ENCODE measurements at places on chromosomes 11 and 22.

- DNase-seq, result no peak
These were observed 56.6 kb downstream of the CDON start for GRCh38 chr11:126006068-126006467.

GRCh38 chr11:65719871-65720210 is 757 bp downstream of the RNASEH2C start:
- peak; percentile 23 for DNase-seq

DNA sequence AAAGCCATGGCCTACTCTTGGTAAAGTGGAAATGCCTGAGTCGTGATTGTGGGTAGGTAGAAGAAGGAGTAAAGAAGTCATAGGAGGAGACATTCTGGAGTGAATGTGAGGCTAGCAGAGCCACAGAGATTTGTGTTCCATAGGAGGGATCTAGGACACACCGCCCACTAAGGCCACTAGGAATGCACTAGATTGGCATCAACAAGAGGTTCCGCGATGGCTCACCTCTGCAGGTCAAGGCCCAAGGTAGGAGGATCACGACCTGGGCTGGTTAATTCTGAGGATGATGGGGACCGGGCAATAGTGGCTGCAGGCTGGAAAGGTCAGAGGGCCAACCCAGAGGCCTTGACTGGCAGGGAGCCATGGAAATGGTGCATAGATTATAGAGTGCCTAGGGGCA is 48.8 kb upstream of the OPCML start:
- no peak for DNase-seq

- no peak for DNase-seq
These were observed 143.3 kb downstream of the DLG2 start for GRCh38 chr11:85483861-85484260.

GRCh38 chr11:69013009-69013951 is at the start of gene MRGPRF:
MRGPRF (minus strand) TSS chr11:69013246; CDS start chr11:69009901, 3,345 bp downstream.
- DNase-seq, result no peak

- no peak for DNase-seq
These were observed 32.1 kb downstream of the UQCR10 start for GRCh38 chr22:29799217-29799680.

GRCh38 chr11:106137061-106137460 is 59.6 kb downstream of the AASDHPPT start:
- no peak for DNase-seq

DNA sequence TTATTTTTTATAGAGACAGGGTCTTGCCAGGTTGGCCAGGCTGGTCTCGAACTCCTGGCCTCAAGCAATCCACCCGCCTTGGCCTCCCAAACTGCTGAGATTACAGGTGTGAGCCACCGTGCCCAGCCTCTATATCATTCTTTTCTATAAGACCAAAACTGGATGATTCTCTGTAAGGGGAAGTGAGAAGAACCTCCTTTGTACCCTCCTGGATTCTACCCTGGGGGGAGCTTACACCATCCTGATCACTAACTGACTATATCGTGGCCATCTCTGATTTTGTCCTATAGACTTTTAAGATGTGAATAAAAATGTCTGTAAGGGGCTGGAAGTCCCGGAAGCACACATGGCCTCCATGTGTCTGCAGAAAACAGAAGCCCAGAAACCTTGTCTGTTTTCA is 9.1 kb downstream of the PIWIL4 start:
- DNase-seq, result no peak

GRCh38 chr11:3954448-3955298 is 99.2 kb downstream of the STIM1 start:
- DNase-seq, result no peak

- no peak for DNase-seq
These were observed 215.1 kb downstream of the TMEM135 start for GRCh38 chr11:87252869-87253268.

DNA sequence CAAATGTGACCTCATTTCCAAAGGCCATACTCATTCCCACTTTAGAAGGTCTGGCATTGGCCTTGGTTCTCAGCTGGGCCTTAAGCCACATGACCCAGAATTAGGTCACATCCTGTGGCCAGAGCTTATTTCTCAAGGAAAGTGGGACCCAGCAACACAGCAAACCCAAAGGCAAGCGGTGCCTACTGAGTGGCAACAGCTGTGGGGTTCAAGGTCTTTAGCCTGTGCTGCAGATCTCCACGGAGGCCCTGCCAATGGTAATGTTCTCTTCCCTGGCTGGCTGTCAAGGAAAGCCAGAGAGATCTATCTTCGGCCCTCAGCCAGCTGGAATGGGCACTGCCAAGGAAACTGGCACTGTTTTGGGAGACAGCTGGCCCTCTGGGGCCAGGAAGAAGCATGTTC is 41.5 kb upstream of the TP53I11 start:
- no peak for DNase-seq

DNA sequence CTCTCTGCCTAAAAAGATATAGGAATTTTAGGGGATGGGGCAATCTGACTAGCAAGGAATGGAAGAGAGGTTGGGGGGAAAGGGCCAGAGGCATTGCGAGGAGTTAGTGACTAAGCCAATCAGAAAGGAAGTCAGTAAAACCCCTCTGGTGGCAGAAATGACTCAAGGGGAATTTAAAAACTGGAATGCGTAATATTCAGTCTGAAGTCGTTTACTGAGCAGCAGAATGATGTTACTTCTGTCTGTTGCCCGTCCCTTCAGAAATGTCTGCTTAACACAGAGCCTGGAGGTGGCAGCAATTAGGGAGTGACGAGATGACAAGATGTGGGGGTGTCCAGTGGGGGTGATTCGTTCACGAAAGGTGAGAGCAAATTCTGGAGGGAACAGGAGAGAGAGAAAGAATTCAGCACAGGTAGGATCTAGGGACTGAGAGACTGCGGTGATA is 107.7 kb upstream of the CLMP start:
- no peak for DNase-seq

DNA sequence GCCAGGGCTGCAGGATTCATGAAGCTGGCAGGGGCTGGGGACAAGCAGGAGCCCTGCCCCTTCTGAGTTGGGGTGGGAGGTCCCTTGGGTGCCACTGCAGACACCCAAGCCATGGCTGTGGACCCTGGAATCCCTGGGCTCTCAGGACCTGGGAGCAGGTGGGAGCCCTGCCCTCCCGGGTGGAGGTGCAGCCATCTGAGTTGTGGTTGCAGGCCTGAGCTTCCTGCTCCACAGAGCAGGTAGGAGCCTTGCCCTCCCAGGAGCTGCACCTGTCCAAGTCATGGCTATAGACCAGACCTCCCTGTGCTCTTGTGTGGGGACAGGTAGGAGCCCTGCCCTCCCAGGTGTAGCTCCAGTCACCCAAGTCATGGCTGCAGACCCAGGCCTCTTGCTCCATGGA is 113.5 kb downstream of the ARHGAP20 start:
- no peak for DNase-seq

- no peak for DNase-seq
These were observed 8.6 kb downstream of the PLA2G6 start for GRCh38 chr22:38172832-38173640.

DNA sequence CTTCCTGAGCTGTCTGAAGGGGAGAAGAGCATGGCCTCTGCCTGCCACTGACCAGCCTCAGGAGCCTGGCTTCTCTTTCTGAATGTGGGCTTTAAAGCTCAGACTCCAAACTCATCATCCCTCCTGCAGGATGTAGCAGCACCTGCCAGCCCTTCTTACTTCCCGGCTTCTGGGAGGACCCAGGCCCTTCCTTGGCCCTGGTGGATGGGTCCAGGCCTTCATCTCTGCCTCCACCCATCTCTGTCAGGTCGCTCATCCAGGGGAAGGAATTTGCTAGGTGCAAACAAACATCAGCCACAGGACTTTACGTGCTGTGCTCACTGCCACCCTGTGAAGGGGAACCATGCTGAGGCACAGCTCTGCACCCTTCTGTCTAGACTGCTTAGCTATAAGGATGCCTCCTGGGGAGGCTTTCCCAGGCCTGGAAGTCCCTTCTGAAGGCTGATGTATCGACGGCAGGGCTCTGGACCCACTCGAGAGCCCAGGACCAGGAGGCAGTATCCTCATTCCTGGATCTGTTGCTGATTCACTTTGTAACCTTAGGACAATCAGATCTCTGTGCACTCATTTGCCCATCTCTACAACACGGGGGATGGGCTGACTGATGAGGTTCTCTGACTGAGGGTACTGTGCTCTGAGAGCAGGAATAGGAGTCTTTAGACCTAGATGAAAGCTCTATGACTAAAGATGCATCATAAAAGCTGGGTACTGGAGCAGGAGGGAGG is 30.9 kb downstream of the USP35 start:
- DNase-seq, result no peak

DNA sequence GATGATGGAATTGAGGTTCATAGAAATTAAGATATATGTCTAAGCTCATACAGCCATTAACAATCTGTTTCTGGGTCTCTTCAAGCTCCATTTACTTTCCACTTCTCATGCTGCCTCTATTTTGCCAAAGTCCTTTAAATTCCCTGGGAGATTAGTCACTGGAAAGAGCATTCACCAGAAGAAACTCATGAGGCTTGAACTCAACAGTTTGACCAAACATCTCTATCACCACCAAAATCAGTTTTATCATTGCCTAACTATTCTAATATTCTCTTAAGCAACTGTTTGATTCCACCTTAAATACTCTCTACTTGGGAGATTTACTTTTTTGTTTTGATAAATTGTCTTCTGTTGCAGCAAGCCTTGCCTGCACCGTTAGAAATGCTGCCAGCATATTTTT is 881.3 kb downstream of the KCNA4 start:
- DNase-seq, result no peak

DNA sequence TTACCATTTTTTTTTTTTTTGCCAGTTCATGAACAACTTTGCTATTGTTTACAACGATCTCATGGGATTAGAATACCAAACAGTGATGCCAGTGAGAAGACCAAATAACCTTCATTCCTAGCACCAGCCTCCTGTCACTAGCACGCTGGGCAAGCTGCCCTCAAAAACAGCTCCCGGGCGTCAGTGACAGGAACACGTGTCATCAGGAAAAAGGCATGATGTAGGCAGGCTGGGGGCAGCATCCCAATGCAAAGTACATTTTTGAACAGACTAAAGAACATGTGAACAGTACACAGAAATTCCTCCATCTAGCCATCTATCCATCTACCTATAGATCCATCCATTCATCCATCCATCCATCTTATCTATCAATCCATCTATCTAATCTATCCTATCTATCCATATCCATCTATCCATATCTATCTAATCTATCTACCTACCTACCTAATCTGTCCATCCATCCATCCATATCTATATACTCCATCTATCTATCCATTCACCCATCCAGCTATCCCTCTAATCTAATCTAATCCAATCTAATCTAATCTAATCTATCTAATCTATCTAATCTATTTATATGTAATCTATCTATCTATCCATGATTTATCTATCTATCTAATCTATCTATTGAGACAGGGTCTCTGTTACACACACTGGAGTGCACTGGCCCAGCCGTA is 378.5 kb downstream of the SHANK2 start:
- no peak for DNase-seq

DNA sequence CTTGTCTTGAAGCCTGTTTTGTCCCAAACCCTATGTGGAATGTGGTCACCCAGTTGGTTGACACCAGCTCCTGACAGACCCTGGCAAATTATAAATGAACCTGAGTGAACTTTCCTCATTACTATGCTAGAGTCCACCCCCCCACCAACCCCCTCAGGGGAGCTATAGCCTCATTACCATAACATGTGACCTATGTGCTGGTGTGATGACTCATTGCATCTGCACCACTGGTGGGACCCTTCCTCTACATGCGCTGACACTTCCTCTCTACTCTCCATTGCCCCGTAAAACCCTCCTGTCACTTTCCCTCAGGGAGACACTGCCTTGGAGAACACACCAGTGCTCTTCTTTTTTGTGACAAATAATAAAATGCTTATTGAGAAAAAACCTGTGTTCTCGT is 105.0 kb upstream of the SESN3 start:
- no peak for DNase-seq

DNA sequence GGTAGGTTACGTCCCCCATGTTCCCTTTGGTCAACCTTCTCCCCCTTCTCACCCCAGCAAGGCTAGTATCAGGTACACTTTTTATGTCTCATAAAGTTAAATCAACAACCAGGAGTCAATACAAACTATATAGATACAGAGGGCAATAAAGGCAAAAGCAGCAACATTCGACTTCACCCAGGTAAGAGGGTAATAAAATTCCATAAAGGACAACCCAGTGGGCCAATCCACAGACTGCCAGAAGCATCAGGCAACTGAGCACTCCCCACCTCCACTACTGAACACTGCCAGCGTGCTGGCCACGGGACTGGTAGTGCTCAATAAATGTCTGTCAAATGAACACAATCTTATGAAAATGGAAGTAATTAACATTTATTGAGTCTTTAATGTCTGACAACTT is 5.1 kb upstream of the MS4A18 start:
- no peak for DNase-seq

DNA sequence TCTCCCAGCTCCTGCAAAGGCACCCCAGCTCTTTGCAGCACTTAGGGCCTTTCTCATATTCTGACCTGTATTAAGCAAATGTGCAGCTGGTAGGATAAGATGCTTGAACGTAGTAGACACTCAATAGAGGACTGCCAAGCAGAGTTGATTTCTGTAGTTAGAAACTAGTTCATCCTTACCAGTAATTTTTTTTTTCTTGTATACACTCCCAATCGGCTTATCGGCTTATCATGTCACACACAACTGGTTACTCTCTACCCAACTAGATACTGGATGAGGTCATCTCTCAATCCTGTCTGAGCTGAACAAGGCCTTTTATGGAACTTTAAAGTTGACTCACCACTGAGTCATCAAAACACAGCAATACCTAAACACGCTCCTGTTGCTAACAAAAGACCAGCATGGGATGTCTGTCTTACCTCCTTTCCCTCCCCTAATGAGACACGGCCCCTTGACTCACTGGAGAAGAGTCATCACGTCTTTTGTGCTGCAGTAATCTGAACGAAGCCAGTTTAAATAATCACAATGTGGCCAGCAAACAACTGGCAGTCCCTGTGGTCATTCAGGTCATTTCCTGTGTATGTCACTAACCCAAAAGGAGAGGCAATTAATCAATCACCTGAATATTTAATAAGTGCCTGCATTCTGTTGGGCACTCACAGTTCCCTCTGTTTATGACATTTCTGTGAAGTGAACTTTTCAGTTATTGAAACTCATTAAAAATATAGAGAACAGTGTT is 7.5 kb upstream of the WEE1 start:
- DNase-seq, result peak; percentile 32

GRCh38 chr11:84430661-84431060 is 1144.5 kb upstream of the CCDC90B start:
- no peak for DNase-seq

DNA sequence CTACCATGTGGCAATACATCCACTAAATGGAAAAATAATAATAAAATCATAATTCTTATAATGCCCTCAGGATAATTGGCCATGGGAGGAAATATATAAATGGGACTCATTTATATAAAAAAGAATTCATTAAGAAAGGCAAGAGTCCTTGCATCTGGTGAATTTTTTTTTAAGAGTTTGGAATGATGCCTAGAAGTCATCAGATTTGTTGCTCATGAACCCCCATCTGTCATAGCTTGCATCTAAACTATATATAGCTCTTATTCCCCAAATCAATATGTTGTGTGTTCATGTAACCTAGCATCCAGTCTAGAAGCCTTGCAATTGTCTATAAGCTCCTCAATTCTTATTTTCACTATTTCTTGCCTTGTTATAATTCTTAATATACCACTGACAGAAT is 75.9 kb downstream of the CADM1 start:
- DNase-seq, result no peak

- peak; percentile 29 for DNase-seq
These were observed 10.1 kb downstream of the AIP start for GRCh38 chr11:67492801-67493547.
